ENCODE measurements at places on chromosomes 12 and 14.

DNA sequence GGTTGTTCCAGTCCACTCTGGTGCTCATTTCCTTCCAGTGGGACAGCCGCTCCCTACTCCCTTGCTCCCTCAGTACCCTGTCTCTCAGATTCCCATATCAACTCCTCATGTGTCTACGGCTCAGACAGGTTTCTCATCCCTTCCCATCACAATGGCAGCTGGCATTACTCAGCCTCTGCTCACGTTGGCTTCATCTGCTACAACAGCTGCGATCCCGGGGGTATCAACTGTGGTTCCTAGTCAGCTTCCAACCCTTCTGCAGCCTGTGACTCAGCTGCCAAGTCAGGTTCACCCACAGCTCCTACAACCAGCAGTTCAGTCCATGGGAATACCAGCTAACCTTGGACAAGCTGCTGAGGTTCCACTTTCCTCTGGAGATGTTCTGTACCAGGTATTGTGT, 69.9 kb downstream of the RAD52 start:
- peaks cover 2% of the 10 kb centered on the region for H3K4me1 ChIP-seq
- DNase-seq = no peak
- H3K27ac ChIP-seq = no peak overlapping the region
- H3K4me3 ChIP-seq = no peak overlapping the region

DNA sequence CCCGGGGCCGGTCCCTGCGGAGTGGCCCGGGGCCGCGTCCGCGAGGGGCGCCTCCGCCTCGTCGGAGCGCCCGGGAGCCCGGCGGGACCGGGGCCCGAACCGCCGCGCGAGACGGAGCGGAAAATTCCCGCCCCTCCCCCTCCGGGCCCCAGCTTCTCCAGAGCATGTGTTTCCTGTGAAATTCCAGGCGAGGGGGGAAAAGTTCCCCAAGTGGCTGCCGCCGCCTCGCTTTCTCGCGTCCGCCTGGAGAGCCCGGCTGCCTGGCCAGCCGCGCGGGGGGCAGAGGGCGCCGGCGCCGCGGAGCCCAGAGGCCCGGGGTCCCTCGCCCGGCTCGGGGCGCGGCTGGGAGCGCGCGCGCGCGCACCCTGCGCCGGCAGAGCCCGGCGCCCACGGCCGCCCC, 904 bp downstream of the CACNA1C start:
- DNase-seq = no peak
- no peak overlapping the region for H3K27ac ChIP-seq
- H3K4me1 ChIP-seq = peaks cover 12% of the 10 kb centered on the region
- H3K36me3 ChIP-seq = no peaks in the 10 kb centered on the region
- H3K4me3 ChIP-seq = no peak overlapping the region
- peaks cover 77% of the 10 kb centered on the region for H3K27me3 ChIP-seq

GRCh38 chr12:28586481-28586880, 396.2 kb downstream of the CCDC91 start:
- no peaks in the 10 kb centered on the region for H3K4me1 ChIP-seq
- no peaks in the 10 kb centered on the region for H3K27me3 ChIP-seq
- no peak overlapping the region for H3K27ac ChIP-seq
- no peak for DNase-seq

- H3K27ac ChIP-seq = peak overlapping the region; percentile 45
- H3K36me3 ChIP-seq = peaks cover 19% of the 10 kb centered on the region
- DNase-seq = no peak
- H3K4me1 ChIP-seq = peaks cover 23% of the 10 kb centered on the region
Measured at GRCh38 chr14:20988717-20989470, 886 bp upstream of the METTL17 start.

DNA sequence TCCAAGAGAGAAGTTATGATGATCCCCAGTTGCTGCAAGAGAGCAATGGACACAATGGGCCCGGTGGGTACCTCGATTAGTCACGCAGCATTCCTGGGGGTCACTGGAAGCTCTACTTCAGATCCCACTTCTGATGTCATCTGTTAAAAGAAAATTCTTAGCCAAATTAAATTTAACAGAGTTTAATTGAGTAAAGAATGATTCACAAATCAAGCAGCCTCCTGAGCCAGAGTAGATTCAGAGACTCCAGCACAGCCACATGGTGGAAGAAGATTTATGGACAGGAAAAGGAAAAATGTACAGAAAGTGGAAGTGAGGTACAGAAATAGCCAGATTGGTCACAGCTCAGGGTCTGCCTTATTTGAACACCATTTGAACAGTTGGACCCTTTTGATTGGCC, 107.5 kb downstream of the SPTSSA start:
- H3K27me3 ChIP-seq = no peaks in the 10 kb centered on the region
- no peak overlapping the region for H3K27ac ChIP-seq
- DNase-seq = no peak
- no peaks in the 10 kb centered on the region for H3K36me3 ChIP-seq
- no peak overlapping the region for H3K4me3 ChIP-seq
- peaks cover 2% of the 10 kb centered on the region for H3K4me1 ChIP-seq

DNA sequence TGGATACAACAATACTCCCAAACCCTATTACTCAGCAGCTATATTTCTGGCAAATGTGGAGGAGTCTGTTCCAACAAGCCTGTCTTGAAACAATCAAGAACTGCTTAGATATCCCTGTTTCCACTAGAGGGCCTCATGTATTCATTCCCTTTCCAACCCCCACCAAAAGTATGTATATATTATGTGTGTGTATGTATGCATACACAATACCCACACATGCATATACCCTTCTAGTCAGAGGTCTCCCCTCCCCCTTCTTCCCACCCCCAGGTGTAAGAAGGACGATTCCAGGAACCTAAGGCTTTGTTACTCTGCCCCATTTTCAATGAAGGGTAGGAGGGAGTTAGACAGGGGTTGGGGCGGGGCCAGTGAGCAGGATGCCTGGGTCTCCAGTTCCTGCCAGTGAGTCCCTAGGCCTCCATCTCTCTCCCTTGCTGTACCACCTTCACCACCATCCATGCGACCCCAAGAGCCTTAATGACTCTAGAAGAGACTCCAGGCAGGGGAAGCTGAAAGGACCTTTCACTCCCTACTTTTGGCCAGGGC, at the start of gene DGKA:
DGKA (plus strand) TSS at position 392 of the 546 bp plus-strand sequence. CDS start 5,342 bp downstream, outside the sequence.
- H3K4me1 ChIP-seq = peaks cover 46% of the 10 kb centered on the region
- H3K27me3 ChIP-seq = peaks cover 2% of the 10 kb centered on the region
- H3K27ac ChIP-seq = peak within 1 kb of the TSS; percentile 98
- DNase-seq = peak; percentile 94
- H3K4me3 ChIP-seq = peak within 1 kb of the TSS; percentile 99
- peaks cover 48% of the 10 kb centered on the region for H3K36me3 ChIP-seq
